ENCODE measurements at places on chromosomes 13 and 19.

GRCh38 chr13:41512441-41512840 lies 55.1 kb downstream of the RGCC start:
- no peak for DNase-seq

DNA sequence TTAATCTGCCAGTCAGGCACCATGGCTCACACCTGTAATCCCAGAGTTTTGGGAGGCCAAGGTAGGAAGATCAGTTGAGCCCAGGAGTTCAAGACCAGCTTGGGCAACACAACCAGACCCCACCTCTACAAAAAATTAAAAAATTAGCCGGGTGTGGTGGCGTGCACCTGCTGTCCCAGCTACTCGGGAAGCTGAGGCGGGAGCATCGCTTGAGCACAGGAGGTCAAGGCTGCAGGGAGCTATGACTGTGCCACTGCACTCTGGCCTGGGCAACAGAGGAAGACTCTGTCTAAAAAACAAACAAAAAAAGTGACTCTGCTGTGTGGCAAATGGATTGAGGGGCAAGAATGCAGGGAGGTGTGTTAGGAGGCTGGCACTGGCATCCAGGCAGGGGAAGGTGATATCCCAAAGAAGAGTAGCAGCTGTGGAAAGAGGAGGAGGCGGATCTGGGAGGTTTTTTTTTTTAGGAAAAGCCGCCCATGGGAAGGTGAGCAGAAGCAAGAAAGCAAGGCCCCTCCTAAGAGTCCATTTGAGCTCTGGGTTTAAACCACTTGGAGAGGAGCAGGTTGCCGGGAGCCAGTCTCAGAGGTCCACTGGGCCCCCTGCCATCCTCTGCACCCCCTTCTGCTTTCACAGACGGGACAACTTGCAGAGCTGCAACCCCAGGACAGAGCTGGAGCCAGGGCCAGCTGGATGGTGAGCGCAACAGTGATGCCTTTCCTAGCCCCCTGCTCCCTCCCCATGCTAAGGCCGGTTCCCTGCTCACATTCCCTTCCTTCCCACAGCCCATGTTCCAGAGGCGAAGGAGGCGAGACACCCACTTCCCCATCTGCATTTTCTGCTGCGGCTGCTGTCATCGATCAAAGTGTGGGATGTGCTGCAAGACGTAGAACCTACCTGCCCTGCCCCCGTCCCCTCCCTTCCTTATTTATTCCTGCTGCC lies 2.1 kb downstream of the HAMP start:
- no peak for DNase-seq

DNA sequence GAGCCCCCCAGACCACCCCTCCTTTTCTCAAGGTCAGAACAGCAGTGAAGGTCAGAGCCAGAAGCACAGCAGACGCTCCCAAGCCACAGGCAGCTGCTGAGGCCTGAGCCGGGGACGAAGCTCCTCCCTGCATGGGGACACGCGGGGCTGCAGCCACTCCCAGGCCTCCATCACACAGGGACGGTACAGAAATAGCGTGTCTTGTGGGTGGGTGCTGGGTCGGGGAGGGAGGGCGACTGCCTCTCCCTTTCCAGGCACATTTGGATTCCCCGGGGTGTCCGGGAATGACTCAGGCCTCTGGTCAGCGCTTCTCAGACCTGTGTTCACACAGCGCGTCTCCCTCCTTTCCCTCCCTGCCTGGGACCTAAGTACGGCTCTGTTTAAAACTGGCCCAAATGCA lies 33.2 kb downstream of the RASA3 start:
- no peak for DNase-seq

DNA sequence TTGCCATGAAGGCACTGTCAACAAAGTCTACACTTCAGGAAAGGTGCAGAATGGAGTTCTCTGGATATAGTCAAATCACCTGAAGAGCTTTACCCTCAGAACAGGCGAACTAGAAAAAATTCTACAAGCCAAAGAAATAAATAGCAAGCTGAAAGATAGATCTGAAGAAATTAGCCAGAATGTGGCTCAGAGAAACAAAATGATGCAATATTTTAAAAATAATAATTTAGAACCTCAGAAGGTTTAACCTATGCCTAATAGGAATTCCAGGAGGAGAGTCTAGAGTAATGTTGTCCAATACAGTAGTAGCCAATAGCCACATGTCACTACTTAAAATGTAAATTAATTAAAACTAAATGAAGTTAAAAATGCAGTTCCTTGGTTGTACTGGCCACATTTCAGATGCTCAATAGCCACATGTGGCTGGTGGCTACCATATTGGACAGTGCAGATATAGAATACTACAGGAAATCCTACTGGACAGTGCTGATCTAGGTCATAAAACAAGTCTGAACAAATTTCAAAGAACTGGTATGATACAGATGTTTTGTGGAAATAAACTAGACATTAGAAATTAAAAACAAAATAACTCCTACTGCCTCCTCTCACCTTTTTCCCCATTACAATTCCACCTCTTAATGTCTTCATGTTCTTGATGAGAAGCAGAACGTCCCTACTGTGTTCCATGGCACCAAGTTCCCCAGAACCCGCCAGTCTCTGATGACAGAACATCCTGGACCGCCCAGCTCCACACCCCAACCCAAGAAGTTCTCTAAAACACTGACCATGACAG lies 679 bp upstream of the CDADC1 start:
- DNase-seq = no peak

- no peak for DNase-seq
Observed at GRCh38 chr19:5489551-5489950, 34.3 kb downstream of the ZNRF4 start.

- DNase-seq = no peak
Observed at GRCh38 chr19:35140207-35140961, 1.8 kb downstream of the FXYD1 start.

DNA sequence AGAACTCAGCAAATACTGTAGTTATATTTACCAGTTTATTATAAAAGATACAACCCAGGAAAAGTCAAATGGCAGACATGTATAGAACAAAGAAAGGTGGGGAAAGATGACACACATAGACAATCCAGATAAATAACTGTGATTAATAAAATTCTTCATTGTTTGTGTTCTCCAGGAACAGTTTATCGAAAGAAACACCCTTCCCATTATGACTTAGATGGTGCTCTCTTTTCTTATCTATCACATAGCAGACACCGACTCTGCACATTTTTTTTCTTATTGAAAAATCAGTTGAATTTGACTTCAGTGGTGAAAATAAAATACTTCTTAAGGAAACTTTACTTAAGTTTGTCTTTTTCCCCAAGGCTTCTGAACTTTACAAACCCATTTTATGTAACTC lies 6.2 kb downstream of the ZNF708 start:
- DNase-seq = no peak

- no peak for DNase-seq
Observed at GRCh38 chr13:75195495-75196146, 286.3 kb downstream of the TBC1D4 start.

DNA sequence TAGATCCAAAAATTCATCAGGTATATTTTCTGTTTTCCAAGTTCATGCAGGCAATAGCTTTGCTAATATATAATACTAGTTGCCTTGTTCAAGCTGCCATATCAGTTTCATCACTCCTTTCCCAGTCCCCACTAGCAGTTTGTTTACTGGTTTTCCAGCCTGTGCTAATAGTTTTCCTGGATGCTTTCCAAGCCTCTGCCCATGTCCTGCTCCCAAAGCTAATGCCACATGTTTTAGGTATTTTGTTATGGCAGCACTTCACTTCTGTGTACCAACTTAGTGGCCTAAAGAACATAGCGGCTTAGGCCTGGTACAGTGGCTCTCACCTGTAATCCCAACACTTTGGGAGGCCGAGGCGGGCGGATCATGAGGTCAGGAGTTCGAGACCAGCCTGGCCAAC lies 28.1 kb upstream of the ZNF527 start:
- no peak for DNase-seq

DNA sequence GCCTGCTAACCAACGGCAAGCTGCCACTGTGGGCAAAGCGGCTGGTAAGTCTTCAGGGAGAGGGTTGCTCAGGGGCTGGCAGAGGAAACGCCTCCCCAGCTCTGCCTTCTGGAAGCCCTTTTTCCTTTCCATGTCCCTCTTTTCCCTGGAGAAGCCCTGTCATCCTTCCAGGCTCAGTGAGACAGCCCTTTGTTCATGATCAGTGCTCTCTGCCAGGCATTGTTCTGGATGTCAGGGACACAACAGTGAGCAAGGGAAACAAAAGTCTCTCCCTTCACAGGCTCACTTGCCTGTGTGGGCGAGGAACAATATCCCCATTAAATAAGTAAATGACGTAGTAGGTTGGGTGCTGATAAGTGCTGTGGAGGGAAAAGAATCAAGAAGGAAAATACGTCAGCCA lies 13.9 kb upstream of the OVOL3 start:
- no peak for DNase-seq

DNA sequence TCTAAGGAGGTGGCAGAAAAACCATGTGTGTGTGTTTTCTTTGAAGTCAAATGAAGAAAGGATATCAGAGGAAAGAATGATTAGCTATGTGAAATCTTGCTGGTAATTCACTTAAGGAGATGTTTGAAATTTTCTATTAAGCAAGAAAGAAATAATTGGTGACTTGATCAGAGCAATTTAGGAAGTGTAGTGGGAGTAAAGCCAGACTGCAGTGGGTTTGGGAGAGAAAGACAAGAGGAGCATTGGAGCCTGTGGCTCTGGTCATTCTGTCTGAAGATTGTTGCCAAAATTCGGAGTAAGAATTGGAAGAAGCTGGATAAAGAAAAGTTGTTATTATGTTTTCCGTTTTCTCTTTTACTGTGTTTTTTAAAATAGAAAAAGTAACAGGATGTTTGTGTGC lies 640.5 kb downstream of the GPC5 start:
- DNase-seq = no peak

GRCh38 chr19:50333737-50334617 lies 4.8 kb upstream of the KCNC3 start:
- no peak for DNase-seq

DNA sequence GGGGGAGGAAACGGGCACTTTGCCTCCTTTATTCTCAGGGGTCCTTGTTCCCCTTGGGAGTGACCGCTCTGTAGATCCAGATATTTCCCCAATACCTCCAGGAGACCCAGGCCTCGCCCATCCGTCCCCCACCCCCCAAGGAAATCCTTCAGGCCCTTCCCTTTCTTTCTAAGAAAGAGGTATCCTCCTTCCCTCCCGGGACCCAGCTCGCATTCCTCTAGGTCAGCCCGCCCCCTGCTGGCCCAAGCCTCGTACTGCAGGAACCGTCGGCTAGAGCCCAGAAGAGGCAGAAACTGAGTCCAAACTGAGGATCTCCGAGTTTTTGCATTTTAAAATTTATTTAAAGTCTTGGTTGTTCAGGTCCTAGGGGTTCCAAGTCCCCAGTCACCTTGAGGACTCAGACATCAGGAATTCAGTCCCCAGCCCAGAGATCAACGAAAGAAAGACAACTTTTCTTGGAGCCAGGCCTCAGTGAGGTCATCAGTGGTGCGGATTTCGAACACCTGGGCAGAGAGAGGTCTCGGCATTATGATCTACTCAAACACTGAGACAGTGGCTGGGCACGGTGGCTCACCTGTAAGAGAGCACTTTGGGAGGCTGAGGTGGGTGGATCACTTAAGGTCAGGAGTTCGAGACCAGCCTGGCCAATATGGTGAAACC lies 7.5 kb upstream of the LRFN1 start:
- DNase-seq = peak; percentile 58

DNA sequence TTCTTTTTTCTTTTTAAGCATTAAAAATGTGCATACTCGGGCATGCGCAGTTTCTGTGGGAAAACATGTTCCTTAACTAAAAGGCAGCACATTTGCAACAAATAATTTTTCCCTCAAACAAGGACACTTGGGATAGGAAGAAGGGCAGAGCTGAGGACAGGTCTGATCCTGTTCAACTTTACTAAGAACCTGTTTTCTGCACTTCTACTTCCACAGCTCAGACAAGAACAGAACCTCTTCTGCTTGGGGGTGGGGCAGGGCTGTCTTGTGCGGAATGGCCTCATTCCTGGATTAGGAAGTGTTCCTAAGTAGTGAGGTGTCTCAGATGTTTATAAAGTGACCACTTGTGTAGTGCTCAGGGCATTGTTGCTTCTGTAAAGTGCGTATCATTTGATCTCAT lies 18.3 kb downstream of the SAFB start:
- DNase-seq = no peak

DNA sequence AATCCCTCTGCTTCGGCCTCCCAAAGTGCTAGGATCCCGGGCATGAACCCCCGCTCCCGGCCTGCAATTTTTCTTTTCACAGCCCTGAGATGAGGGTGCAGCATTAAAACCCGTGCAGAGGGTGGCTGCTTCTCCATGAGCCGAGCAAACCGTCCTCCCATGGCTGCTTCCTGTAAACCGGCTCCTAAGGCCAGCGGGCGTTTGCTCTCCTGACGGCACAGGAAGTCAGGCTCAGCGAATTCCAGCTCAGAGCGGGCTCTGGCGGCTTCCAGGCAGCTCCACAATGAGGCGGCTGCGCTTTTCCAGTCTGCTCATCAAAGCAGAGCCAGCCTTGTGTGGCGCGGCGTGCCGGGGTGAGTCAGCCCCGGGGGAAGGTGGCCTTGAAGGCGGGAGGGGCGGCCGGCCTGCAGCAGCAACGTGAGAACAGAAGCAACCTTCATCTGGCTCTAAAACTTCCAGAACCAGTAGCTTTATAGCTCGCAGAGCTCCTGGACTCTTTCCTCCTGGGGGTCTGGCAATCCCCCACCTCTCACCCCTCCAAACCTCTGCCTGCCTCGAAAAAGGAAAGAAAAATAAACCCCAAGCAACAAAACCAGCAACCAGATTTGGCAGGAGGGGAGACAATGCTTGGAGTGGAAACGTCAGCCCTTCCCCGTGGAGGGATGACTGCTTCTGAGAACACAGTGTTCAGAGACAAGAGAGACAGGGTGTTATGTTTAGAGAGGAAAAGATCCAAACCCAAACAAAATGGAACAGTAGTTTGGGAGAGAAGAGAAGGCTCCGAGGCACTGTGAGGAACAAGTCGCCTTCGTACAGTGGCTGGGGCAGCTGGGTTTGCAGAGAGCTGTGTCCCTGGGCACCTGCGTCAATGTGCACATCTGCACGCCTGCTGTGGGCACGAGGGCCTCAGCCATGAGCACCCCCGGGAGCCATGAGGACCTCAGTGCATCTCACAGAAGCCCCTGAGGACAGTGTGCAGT lies 67.8 kb downstream of the GADD45B start:
- peak; percentile 76 for DNase-seq

DNA sequence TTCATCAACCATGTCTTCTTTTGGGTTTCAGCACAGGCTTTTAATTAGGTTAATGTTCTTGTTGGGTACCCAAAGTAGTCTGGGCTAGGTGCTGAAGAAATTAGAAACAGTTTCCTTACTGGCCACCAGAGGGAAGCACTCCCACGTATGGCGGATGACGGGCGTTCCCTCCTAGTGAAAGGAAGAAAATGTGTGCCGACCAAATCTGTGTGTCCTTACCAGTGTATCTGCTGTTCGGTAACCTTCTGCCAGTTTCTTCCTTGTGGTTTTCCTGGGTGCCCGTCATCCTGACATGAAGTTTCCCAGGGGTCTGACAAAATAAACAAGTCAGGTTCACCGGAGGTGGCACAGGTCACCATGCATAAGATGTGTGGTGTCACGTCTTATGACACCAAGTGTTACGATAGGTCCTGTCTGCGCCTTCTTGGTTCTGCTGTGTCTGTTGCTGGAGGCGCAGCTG lies 6.0 kb upstream of the WDR88 start:
- peak; percentile 41 for DNase-seq

- DNase-seq = no peak
Observed at GRCh38 chr19:35000647-35001501, 751 bp downstream of the GRAMD1A start.

GRCh38 chr13:41820581-41821237 lies 140.2 kb downstream of the VWA8 start:
- DNase-seq = no peak

- DNase-seq = no peak
Observed at GRCh38 chr19:2487090-2487489, 11.2 kb downstream of the GADD45B start.
